ENCODE measurements at places on chromosomes 11 and 22.

DNA sequence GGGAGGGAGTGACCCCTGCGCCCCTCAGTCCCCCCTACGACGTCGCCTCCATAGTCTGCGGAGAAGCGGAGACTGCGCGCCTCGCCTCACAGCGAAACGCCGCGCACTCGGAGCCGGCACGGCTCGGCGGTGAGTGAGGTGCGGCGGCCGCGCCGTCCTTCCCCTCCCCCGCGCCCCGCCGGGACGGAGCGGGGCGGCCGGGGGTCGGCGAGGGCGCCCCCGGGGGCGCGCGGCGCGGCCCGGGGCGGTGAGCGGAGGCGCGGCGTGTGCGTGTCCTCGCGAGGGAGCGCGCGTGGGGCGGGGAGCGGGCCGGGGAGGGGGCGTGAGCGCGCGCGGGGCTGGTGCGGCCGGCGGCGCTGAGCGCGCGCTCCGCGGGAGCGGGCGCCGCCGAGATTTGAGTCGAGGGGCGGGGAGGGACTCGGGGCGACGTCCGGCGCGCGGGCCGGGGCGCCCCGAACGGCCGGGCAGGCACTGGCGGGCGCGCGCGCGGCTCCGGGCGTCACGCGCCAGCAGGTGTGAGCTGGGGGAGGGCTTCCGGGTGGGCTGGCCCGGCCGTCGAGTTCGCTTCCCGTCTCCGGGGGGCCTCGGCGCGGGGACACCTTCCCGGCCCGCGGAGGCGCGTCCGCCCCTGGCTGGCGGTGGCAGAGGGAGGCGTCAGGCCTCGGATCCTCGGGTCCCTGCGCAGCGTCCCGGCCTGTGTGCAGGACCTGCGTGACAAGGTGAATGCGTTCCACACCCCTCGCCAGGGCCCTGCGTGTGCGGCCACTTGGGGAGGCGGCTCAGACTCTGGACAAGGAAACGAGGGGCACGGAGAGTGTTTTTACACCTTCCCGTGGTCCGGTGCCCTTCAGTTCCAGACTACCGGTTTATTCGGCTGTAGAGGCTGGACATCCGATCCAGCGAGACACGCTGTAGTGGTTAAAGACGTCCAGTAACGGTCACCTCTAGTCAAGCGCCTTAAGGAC lies 50.4 kb downstream of the FAM83F start:
- DNase-seq, result no peak

GRCh38 chr22:44271732-44272400 lies 40.9 kb downstream of the SHISAL1 start:
- no peak for DNase-seq

DNA sequence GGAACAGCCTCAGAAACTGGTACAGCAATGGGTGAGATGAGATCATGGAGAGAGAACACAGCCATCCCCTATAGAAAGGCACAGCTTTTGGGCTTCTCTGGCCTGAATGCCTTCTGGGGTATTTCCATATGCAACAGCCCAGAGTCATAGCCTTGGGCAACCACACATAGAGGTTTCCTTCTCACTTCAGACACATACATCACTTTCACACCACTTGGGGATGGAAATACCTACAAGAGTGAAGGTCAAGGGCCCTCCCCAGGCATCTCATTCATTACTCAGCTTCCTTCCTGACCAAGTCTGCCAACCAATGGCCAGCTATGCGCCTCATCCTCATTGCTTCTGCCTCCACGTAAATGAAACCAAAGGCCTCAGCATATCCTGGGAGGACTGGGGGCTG lies 17.7 kb upstream of the OLFML1 start:
- DNase-seq, result no peak

GRCh38 chr11:107581147-107581546 lies 9.8 kb upstream of the ELMOD1 start:
- DNase-seq, result no peak

- DNase-seq, result no peak
Measured at GRCh38 chr11:129960216-129961214, 42.1 kb downstream of the PRDM10 start.

DNA sequence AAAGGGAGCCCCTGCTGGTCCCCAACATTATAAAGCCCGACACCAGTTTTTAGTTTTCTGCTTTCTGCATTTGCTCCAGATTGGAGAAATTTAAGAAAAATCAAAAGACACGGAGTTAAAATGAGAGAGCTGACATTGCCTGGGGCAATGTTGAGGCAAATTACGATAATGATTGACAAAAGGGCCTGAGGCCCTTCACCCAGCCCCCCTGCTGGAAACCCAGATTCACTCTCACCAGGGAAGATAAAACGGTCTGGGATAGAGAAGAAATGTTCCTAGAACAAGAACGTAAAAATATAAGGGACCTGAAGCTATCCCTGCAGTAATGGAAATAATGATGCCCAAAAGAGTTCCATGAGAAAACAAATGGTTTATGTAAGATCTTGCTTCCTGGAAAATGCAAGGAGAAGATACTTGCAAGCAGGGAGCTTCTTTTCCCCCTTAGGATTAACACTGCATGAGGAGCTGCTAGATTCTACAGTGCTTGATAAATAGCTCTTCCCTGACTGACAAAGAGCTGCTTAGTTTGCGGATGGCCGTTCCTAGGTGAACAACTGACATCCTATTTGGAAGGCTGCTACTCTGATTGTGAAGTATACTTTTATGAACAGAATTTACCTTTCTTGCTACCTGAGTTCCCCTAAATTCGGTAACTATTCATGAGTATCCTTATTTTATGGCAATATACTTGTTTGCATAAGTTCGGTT lies 40.6 kb upstream of the GNAZ start:
- DNase-seq, result no peak

DNA sequence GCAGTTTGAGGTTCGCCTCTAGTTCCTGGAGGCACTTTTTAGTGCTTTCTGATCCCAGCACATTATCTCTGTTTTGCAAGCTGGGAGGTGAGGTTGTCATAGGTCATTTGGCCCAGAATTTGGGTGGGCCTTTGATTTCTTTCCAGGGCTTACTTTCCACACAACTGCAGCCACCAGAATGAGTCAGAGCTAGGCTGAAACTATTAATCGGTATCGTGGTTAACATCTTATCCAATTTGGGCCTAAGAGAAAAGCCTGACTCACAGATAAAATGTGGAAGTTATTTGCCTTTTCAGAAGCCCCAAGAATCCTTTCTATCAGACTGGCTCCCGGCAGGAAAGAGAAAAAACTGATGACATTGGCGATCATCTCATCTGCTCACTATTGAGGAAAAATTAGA lies 166.4 kb downstream of the KIRREL3 start:
- no peak for DNase-seq

- no peak for DNase-seq
Measured at GRCh38 chr11:66106786-66107599, 36.9 kb downstream of the PACS1 start.

DNA sequence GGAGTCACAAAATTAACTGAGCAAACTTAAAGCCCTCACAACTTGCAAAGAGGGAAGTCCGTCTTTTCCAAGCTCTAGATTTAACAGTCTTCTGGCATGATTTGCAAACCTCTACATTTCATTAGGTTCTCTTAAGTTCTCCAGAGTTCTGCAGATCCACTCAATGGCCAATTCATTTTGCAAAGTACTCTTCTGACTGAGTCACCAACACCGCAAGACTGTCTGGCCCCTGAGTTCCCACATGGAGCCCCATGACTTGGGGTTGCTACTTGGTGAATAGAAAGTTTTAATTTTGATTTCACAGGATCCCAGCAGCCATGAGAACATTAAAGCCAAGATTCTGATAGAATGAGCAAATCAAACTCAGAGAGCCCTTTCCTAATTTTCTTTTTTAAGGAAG lies 134.5 kb downstream of the PLEKHA7 start:
- DNase-seq, result no peak

- DNase-seq, result no peak
Measured at GRCh38 chr11:9740202-9740883, 76.5 kb downstream of the SWAP70 start.

DNA sequence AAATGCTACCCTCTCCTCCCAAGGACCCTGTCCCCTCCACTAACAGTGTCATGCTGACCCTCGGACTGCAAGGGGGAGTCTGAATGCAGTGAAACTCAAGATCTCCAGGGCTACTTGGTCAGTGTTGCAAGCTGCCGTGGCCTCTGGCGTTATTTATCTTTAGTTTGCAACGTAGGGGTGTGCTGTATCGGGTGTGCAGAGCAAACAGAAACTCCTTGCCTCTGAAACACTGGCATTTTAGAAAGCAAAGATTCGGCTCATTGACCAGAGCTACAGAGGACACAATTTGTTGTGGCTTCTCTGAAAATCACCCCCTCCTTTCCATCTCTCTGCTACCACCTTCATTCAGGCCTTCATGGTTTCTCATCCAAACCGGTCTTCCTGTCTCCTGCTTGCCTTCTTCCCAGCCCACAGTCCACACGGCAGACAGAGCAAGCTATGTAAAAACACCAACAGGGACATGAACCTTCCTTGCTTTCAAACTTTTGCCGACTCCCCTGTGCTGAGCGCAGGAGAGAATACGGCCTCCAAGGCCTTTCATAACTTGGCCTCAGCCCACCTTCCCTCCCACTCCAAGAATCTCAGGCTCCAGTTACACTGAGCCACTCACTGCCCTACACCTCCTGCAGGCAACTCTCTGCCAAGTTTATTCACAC lies 14.9 kb downstream of the FZD4 start:
- DNase-seq, result no peak

GRCh38 chr11:127135256-127135655 lies 134.7 kb upstream of the KIRREL3 start:
- no peak for DNase-seq

DNA sequence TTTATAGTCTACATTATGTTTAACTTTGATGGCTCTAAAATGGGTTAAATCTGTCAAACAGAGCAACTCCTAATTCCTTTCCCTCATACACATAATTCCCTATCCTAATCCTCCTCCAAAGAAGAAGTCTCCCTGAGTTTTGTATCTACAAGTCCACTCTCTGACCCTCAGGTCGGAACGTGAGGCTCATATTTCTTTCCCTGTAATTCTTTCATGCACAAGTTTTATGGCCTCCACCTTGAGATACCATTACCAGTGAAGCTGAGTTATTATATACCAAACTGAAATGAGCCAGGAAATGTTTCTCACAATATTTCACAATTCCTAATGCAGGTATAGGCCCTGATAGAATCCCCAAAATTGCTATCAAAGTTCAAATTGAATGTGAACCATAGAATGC lies 106.4 kb downstream of the CASP12 start:
- no peak for DNase-seq

DNA sequence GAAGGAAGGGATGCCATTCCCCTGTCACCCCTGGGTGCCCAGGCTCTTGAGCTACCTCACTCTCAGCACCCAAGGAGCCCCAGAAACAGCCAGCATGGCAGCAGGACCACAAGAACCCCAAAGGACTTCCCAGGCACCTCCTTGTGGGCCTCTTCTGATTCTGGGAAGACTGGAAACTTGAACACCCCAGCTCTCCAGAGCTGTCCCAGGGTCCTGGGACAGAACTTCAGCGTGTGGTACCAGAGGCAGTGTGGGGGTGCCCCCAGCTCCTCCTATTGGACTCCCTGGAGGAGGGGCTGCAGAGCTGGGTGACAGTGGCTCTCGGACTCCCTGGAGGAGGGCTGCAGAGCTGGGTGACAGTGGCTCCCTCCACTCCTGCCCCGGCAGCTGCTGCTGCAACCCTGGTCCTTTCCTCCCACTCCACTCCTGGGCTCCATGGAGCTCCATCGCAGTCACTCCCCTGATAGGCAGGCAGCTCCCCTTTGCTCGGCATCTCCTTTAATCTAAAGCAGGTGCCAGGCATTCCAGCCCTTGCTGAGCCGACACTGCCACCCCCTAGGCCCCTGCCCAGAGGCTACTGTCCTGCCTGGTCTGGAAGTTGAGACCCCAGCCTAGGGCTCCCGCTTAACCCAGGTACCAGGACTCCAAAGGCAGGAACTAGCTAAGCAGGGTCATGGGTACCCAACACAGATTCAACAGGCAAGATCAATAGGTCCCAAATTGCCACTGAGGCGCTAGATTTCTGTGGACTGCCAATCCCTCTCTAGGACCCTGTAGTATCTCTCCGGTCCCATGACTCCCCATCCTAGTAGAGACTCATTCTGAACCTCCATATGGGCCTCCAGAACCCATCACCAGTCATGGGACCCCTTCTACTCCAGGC lies 2.7 kb downstream of the BCL9L start:
- DNase-seq, result no peak

DNA sequence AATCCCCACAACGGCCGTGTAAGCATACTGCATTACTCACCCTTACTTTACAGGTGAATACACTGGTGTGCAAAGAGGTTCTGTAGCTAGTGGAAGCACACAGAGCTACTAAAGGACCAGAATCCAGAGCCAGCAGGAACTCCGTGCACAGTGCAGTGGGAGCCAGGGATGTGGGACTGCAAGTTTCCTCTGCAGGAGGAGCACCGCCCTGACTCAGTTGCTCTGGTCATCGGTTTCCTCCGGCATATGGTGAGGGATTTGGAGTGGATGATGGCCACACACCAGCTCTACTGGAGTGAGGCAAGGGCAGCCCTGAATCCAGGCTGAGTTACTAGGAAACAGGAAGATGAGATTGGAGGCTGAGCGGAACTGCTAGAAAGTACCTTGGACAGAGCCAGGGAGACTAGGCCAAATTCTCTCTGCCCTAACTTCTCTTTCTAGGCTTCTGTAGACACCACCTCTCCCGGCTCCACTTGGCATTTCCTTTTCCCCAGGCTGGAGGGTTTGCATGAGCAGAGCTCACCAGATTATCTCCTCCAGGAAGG lies 18.2 kb upstream of the C22orf42 start:
- no peak for DNase-seq

DNA sequence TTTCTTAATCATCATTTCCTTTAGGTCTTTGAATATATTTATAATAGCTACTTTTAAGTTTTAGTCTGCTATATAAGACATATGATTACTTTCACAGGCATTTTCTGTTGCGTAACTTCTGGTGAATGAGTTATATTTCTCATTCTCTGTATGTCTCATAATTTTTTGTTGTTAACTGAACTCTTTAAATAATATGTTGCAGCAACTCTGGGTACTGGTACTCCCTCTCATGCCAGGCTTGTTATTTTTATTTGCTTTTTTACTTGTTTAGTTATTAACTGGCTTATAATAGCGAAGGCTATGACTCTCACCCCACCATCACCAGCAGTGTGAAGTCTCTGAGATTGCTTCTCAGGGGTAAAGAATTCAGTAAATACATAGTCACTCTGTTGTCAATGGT lies 524.2 kb upstream of the CHORDC1 start:
- no peak for DNase-seq

DNA sequence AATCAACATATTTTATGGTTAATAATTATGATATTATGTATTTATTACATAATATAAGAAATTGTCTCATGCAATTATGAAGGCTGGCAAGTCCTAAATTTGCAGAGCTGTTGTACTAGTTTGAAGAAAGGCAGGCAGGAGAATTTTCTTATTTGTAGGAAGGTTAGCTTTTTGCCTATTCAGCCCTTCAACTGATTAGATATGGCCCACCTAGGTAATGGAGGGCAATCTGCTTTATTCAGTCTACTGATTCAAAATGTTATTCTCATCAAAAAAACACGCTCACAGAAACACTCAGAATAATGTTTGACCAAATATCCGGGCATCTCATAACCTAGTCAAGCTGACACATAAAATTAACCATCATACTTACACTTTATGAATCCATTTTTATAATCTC lies 589.0 kb downstream of the NELL1 start:
- no peak for DNase-seq
